Esophagus squamous epithelium (tissue), 5 donors: ENCODE measurements at places on chromosomes 2 and 18.

DNA sequence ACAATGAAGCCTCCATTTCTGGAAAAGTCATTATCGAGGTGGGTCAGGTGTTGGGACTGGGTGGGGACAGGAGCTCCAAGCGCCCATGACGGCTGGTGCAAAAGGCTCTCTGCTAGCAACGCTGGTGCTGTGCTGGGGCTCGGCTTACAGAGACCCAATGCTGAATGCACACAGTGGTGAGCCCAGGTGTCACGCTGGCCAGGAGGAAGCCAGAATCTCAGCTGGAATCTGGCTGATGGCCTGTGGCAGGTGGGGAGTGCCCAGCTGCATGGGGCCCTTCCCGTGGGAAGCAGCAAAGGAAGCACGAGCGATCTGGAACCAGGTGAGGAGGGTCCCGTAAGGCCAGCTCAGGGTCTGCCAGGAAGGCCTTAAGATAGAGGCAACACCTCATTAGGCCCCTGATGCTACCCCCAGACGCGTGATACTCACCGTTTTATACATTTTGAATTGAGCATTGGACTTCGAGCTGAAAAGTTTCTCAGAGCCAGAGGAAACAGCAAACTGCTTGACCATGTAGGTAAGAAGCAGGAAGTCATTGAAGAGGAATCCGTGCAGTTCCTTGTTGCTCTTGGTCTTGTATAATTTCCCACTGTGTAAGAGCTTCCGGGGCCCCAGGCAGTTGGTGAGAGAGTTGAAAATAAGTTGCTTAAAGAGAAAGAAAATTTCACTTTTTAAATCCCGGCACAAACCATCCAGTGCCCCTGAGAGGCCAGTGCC, 34.7 kb downstream of the FAM228A start:
- no peak for DNase-seq

GRCh38 chr18:36321658-36322407, 24.3 kb downstream of the FHOD3 start:
- DNase-seq = no peak

GRCh38 chr18:21760321-21760720, 19.7 kb downstream of the MIB1 start:
- no peak for DNase-seq

DNA sequence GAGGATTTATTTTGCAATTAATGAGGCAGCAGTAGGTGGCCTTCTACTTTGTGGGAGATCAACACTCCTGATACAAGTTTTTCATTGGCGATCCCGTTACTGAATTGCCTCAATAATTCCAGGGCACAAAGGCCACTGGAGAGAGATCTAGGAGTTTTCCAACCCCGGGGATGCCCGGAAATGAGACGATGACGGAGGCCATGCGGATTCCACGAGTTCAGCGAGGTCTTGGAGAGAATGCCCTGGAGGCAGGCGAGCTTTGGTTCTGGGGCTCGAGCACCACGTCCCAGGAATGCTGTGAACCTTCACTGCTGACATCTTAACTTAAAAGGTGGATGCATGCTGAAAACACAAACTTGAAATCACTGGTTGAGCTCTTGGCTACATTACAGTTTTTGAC, 74.2 kb downstream of the LDLRAD4 start:
- DNase-seq = no peak

DNA sequence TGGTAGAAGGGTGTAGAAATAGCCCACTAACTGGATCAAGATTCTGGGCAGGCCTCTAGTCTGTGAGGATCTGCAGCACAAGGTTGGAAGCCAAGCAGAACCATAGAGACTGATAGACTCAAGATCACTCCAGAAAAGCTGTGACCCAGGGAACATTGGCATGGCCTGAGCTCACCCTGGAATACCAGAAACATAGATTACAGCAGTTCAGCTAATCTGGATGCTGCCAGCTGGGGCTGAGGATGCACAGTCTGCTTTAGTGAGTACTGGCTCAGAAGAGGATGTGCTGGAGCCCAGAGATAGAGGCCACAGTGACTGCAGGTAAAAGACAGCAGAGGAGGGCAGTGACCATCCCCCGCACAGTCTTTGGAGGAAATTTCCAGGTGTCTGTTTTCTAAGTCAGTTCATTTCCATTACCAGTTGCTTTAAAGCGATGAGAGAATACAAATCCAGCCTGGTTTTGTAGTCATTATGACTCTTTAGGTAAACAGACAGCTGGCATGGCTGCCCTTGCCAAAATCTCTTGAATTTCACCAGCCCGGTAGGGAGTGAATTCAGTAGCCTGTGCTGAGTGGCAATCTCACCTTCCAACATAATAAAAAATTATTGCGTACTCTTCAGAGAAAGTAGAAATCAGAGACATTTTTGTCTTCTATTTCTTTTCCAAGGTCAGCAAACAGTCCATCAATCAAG, 119.2 kb downstream of the ANTXR1 start:
- no peak for DNase-seq
